Left lung (tissue), 14 donors: ENCODE measurements at places on chromosomes 5 and 9. TPM values are rescaled to one million over a fixed set of nuclear protein-coding genes. Genes with fewer than 3 reads are reported as not detected.

SAXO1 gene
- polyA plus RNA-seq: 0.20 TPM

IL9 gene
- polyA plus RNA-seq: not detected

PITX1 gene
- 0.59 TPM for polyA plus RNA-seq

MSMP gene
- not detected for polyA plus RNA-seq

IRX4 gene
- not detected for polyA plus RNA-seq

RALGPS1 gene
- polyA plus RNA-seq: 27.6 TPM

WNT8A gene
- not detected for polyA plus RNA-seq

GPR151 gene
- not detected for polyA plus RNA-seq

CCDC180 gene
- polyA plus RNA-seq: 29.6 TPM

SLC36A2 gene
- polyA plus RNA-seq: not detected

BRINP1 gene
- polyA plus RNA-seq: not detected

PIGO gene
- polyA plus RNA-seq: 25.8 TPM

ADRA1B gene
- 0.67 TPM for polyA plus RNA-seq

QSOX2 gene
- polyA plus RNA-seq: 12.8 TPM

FGF10 gene
- 47.7 TPM for polyA plus RNA-seq

LHFPL2 gene
- polyA plus RNA-seq: 39.6 TPM

FBXO4 gene
- polyA plus RNA-seq: 20.8 TPM

CD72 gene
- 3.9 TPM for polyA plus RNA-seq

DOCK2 gene
- polyA plus RNA-seq: 4.5 TPM

ZNF474 gene
- 0.53 TPM for polyA plus RNA-seq

RUSC2 gene
- 15.2 TPM for polyA plus RNA-seq

BTNL8 gene
- 0.48 TPM for polyA plus RNA-seq

STRBP gene
- polyA plus RNA-seq: 35.3 TPM

MSX2 gene
- 1.5 TPM for polyA plus RNA-seq
